ENCODE measurements at places on chromosomes 2 and 18.

DNA sequence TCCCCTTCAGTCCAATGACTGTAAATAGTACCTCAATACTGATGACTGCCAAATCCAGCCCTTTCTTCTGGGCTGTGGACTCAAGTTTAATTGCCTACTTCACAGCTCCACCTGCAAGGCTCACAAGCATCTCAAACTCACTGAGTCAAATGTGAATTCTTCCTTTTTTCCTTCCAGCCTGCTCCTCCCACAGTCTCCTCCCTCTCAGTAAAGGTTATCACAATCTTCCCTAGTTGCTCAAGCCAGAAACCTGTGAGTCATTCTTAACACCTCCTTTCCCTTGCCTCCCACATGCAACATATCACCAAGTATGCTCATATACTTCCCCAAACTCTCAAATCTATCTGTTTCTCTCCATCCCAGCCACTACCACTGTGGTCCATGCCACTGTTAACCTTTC, 3.7 kb upstream of the MFSD6 start:
- no peak for DNase-seq

GRCh38 chr2:122681626-122682025, 926.2 kb downstream of the TSN start:
- no peak for DNase-seq

DNA sequence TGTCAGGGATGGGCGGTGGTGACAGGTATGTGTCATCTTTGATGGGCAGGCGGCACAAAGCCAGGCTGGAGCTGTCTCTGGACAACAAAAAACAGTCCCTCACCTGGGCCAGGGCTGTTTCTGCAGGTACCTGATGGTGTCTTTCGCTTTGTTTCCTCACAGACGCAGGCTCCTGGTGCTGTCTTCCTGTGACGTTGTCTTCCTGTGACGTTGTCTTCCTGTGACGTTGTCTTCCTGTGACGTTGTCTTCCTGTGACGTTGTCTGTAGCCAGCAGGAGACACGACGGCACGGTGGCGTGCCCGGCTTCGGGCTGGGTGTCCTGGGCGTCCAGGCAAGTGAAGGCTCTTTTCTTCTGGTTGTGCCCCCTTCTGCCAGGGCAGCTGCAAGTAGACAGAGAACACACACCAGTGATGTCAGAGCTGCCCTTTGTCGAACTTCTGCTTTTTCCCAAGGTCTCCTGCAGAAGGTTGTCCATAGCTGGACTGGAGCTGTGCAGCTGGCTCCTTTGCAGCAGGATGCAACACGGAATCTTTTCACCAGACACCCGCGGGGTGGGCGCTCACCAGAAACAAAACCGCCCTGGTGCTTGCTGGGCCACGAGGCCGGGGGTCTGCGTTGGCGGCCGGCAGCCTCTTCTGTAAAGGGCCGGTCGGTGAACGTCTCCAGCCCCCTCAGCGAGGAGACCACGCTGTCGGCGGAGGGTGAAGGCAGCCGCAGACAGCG, 21.1 kb downstream of the GPR35 start:
- DNase-seq = no peak

- no peak for DNase-seq
These were observed 194.5 kb downstream of the UBE2E3 start for GRCh38 chr2:181174611-181175580.

Measured in HS-27A (cell line).